Activated T-helper 17 cell treated with anti-CD3 and anti-CD28 coated beads, Interleukin-2, amount 50 U/mL, for 72 hours (primary cell): ENCODE measurements at places on chromosomes 4 and X.

- ATAC-seq: no peak
Observed at GRCh38 chr4:10715135-10715534, 30.6 kb upstream of the CLNK start.

- ATAC-seq: no peak
Observed at GRCh38 chr4:159227984-159228383, 125.1 kb downstream of the RAPGEF2 start.

GRCh38 chr4:45410701-45411210, 684.4 kb upstream of the GNPDA2 start:
- no peak for ATAC-seq

DNA sequence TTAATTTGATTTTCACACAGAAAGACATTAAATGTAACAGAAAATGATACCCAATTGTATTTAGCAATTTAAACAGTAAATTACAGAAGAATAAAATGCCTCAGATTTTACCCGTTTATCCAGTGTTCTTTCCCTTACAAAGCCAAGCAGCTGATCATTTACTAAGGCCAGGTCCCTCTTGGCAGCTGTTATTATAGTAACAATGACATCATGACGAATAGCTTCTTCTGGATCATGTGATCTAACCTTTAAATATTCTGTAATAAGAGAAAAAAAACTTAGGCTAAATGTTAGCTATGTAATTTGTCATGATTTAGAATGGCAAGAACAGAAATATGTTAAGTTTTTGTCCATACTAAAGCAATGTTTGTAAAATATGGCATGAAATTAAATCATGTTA, 69.4 kb downstream of the PDS5A start:
- no peak for ATAC-seq

GRCh38 chrX:79564362-79564761, 197.2 kb upstream of the ITM2A start:
- no peak for ATAC-seq

DNA sequence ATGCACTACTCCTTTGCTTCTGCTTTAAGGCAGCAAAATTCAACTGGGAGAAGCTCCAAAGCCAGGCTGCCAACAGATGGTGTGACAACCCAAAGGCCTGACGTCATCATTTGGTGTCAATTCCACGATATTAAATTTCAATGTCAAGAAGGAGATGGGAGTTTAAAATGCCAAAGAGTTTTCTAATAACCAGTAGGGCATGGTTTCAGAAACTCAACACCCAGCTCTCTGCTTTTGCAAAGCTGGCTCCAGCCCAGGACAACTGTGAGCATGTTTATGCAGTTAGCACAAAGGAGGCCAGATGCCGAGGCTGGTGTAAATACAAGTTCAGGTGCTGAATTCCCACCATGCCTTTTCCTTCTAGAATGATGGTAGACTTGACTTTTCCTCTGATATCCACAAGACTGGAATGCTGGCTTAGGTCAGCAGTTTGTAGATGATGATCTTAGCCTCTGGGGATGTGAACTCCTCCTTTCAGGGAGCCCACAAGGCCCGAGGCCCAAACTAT, 67.3 kb downstream of the AFAP1 start:
- ATAC-seq: no peak

DNA sequence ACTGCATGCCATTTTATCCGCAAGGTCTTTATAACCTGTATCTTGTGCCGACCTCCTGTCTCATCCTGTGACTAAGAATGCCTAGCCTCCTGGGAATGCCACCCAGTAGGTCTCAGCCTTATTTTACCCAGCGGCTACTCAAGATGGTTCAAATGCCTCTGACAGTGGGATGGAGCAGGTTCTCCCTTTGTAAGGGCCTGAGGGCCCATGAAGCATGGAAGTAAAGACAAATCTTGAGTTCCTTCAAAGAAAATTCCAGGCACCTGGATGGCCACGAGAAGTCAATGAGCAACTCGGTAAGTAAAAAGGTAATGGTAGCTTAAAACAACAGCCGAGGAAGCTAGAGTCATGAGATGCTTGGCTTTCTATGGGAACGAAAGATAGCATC, 19.6 kb upstream of the PRKX start:
- ATAC-seq: no peak
